Lung microvascular endothelial cell (primary cell): ENCODE measurements at places on chromosomes 2 and 18.
A peak's percentile ranks its signal among the peaks of the same experiment; 100 is the strongest.

- no peak for DNase-seq
Measured at GRCh38 chr2:234462218-234462992, 34.5 kb downstream of the ARL4C start.

DNA sequence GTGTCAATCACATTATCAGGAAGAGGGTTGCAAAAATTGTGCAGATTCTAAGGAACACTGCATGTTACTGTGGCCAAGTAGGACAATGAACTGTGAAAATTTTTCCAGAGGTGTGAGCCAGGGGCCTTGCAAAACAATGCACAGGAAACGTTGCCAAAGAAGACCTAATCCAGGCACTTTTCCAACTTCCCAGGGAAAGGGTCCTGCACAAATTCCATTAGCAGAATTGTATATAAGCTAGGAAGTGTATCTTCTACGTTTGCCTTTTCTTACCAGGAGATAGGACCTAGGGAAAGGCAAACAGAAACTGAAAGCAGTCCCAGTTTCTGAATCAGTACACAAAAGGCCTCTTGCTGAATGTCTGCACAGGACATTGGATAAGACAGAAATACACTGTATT lies 1888.3 kb upstream of the CELF4 start:
- DNase-seq = peak; percentile 91

DNA sequence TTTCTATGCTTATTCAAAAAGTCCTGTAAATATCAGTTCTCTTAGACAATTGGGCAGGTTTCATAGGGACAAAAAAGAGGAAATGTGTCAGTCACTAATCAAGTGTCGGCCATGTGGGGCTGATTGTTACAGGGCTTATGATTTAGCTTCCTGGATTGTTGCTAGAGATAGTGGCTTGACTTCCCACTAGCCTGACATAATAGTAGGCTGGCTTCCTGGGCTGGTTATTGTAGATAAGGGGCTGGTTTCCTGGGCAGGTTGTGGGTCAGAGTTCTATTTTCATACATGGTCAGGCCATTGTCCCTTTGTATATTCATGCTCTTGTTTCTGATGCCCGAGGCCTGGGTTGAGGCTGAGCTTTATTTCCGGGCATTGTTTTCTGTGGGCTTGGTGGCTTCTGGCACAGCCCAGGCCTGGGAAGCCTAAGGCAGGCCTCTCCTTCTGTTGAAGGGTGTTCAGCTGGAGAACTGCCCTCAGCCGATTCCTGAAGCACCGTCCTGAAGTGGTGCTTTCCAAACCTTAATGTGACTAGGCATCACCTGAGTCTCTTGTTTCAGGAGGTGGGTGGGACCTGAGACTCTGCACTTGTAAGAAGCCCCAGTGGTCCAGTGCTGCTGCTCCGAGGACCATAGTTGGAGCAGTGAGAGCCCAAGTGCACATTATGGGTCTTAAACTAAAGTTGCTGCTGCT lies 37.0 kb downstream of the CD8B2 start:
- no peak for DNase-seq

DNA sequence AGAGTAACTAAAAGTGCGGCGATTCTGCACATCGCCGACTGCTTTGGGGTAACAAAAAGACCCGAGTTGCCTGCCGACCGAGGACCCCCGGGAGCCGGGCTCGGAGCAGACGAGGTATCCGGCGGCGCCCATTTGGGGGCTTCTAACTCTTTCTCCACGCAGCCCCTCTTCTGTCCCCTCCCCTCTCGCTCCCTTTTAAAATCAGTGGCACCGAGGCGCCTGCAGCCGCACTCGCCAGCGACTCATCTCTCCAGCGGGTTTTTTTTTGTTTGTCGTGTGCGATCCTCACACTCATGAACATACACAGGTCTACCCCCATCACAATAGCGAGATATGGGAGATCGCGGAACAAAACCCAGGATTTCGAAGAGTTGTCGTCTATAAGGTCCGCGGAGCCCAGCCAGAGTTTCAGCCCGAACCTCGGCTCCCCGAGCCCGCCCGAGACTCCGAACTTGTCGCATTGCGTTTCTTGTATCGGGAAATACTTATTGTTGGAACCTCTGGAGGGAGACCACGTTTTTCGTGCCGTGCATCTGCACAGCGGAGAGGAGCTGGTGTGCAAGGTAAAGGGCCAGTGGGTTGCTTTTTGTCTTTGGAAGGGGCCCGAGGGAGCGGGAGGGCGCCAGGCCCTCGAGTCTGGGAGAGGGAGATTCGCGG lies 1.4 kb downstream of the TRIB2 start:
- DNase-seq = peak; percentile 59

- DNase-seq = no peak
Measured at GRCh38 chr2:17069564-17069963, 403.9 kb upstream of the CYRIA start.

DNA sequence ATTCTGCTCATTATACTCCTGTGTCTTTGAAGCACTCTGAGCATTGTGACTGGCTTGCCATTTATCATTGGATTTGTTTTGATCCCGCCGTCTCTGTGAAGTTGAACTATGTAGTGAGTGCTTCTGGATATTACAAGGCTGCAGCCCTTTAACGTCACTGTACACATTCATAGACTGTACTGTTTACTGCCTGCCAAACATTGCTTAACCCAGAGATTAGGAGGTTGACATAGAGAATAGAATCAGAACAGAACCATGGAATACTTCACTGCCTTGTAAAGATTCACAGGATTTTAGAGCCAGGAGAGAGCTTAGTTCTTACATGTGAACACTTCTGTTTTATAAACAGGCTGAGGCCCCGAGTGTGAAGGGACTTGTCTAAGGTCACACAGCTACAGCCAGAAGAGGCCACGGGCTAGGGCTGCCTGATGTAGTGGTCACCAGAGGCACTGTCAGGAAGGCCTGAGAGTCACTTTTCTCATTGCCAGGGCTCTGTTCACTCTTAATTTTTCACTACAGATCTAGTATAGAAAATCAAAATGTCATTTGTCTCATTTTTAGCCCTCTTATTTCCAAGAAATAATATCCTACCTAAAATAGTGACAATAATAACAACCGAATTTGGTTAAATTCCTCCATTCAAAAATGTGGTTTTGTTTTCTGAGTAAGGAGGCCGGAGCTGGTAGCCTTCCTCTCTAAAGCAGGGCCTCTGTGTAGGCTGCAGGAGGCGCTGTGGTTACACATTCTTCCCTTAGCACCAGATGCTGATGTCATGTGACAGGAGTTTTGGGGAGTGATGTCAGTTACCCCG lies 87.9 kb downstream of the UGGT1 start:
- peak; percentile 86 for DNase-seq

- DNase-seq = no peak
Measured at GRCh38 chr2:15507061-15507460, 54.1 kb downstream of the NBAS start.

GRCh38 chr2:163246135-163246534 lies 407.6 kb upstream of the KCNH7 start:
- no peak for DNase-seq

DNA sequence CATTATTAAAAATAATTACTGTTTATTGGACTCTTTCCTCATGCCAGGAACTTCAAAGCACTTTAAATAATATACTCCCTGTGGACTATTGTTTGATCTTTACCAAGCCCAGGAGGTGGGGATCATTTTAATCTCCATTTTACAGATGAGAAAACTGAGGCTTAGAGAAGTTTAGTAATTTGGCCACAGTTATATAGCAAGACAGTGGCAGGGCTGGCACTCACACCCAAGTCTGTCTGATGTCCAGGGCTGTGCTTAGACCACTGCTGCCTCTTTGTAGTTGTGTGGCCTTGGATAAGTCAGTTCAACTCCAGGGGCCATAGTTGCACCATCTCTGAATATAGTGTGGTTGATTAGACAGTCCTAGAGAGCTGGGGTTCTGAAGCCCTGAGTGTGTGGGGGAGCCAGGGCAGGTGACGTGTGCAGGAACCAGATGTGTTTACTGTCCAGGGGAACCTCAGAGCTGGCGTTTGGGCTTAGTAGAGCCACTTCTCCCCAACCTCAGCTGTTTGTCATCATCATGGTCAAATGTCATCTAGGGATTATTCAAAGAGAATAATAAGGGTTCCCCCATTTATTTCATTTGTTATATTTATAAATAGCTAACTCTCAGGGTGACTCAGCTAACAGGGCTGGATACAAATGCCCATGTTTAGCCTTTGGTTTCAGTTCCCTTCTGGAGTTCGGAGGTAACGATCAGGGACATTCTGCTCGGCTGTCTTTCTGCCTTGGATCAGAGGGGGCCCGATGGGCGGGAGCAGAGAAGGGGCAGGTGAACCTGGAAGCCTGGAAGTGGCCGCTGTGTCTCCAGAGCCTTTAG lies 68.0 kb downstream of the BOLA3 start:
- DNase-seq = no peak

DNA sequence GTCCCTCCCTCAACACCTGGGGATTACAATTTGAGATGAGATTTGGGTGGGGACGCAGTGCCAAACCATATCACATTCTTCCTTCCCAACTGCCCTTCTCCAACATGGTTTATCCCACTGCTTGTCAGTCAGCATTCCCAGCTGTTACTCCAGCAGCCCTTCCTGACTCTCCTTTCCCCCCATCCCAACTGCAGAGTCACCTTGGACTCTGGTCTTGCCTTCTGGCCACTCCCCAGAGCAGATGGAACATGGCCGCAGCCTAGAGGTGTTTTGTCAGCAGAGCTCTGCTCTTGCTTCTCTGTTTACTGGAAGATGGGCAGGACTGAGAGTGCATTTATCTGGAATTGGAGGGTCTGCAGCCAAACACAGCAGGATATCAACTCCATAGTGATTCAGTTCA lies 51.2 kb upstream of the MEX3C start:
- no peak for DNase-seq

DNA sequence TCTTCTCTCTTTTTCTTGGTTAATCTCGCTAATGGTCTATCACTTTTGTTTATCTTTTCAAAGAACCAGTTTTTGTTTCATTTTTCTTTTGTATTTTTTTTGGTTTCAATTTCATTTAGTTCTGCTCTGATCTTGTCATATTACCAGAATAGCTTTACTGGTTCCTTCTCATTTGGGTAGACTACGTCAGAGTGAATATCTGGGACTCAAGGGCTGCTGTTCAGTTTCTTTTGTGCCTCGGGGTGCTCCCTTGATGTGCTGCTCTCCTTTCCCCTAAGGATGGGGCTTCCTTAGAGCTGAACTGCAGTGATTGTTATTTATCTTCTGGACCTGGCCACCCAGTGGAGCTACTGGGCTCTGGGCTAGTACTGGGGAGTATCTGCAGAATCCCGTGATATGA lies 29.4 kb upstream of the IL1RN start:
- no peak for DNase-seq

DNA sequence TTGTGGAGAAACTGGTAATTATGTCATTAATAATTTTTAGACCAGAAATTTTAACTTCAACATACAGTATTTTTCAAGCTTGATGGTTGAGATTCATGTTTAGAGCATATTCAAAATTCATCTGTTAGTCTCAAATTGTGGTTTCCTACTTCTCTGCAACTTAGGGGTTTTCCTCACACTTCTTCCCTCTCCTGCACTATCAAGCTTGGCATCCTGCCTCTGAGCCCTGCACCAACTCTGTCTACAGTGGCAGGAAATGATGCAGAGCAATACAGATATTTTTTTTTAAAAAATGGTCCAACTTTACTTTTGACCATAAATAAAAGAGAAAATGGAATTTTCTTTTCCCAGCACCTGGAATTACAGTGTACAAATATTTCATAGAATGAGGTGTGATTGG lies 247.3 kb downstream of the NUP35 start:
- DNase-seq = no peak

DNA sequence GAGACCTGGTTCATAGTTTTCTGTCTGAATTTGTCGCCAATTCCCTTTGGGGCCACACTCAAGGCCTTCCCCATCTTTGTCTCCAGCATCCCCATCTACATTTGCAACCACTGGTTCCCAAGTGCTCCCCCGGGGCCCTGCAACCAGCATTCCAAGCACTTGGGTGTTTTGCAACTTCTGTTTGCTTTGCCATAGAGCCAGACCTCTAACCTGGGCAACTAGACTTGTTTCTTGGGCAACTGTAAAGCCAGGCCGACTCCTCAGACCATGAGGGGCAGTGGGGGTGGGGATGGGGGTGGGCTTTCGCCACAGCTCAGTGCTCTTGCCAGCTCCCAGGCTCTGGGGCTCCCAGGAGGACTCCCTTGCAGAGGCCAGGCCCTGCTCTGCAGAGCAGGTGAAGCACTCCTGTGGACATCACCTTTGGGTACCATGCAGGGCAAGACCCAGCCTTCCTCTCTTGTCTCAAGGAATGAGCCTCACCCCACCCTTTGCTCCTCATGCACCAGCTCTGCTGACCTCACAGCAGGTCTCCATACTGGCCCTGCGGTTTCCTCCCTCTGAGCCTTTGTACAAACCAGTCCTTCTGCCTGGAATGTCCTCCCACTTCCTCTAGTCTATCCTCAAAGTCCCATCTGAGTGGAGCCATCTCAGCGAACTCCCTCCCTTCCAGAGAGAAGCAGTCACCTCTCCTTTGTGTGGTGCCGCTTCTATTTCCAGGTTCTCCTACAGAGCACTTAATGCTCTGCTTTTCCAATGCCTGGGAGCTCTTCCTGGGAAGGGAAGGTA lies 126.7 kb upstream of the MYCN start:
- DNase-seq = no peak

DNA sequence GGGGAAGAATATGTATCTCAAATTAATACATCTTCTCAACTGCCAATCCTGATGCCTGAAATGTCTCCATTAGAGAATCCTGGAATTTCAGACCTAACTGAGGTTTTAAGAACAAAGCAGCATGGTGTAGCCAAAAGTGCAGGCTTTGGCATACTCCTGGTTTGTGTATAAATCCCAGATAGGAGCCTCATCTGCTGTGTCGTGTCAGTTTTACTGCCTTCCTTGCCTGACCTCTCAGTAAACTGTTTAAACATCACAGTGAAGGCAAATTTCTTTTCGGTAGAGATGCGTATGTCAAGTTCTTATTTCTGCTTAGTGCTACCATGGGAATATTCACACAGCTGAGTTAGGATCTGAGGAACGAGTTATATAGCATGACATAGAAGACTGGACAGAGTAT lies 7.3 kb downstream of the SCG2 start:
- DNase-seq = no peak

- no peak for DNase-seq
Measured at GRCh38 chr18:60466677-60467076, 94.1 kb upstream of the MC4R start.

DNA sequence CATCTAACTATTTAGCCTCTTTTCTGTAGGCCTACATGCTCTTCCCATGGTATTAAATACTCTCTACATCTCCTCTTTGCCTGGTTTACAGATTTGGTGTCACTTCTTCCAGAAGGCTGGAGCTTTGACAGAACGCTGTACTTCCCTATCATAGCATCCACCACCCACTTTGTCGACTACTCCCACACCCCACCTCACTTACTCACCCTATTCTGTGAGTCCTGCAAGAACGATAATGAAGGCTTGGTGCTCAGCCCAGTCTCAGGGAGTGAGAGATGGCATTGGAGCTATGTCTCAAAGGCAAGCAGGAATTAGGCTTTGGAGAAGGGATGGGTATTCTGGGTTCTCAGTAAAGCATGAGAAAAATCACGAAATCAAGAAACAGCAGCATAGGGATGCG lies 20.3 kb upstream of the KDM3A start:
- DNase-seq = no peak

GRCh38 chr2:201931951-201932350 lies 101.7 kb upstream of the FZD7 start:
- no peak for DNase-seq

GRCh38 chr2:202114291-202114690 lies 41.2 kb downstream of the KIAA2012 start:
- no peak for DNase-seq
